ENCODE measurements at places on chromosomes 7 and 10.

DNA sequence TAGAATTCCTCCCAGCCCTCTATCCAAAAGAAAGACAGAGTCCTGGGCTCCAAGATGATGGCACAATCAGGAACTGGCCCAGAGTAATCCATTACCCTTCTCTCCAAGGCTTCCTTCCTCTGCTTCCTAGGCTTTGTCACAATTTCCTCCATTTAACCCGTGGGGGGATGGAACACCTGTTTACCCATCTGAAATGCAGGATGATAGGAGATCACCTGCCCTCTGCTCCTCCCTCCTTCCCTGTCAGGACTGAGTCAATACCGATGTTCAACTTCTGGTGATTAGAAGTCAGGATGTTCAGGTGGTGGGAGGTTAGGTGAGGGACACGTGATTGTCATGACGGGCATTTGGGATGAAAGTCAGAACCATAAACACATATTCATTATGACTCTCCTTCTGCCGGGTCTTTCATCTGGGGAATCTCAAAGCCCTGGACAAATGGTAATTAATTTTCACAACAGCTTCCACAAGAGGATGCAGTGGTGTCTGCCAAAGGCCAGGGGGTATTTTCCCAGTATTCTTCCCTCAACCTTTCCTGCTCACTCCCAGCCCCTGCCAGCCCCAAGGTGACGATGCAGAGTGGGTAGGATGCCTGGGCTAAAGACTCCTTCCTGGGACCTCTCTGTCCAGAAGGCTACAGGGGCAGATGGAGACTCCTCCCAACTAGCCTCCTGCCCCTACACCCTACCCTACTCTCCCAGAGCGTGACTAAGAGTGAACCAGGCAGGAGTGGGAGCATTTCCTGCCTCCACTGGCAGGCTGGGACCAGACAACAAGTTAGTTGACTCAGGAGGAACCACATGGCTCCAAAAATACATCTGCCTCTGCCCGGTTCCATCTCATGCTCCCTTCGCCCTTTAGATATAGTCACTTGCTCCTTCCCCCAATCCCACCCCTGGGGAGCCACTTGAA, 27.9 kb downstream of the DUSP5 start:
- DNase-seq: no peak

DNA sequence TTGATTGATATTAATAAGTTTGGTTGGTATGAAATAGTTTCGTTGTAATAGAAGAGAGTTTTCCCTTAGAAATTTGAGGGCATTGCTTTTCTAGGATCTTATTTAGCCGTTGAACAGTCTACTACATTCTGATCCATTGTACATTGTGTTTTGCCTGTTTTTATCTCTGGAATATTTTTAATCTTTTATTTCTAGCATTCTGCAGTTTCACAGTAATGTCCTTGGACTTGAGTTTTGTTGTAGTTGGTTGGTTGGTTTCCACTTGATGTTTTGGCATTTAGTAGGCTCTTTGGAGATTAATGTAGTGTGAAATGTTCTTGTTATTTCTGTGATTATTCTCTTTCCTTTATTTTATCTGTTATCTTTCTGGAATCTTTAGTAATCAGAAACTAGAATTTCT, 112.4 kb downstream of the CCSER2 start:
- DNase-seq: no peak

- no peak for DNase-seq
Measured at GRCh38 chr7:99392046-99392445, 16.4 kb downstream of the PDAP1 start.

DNA sequence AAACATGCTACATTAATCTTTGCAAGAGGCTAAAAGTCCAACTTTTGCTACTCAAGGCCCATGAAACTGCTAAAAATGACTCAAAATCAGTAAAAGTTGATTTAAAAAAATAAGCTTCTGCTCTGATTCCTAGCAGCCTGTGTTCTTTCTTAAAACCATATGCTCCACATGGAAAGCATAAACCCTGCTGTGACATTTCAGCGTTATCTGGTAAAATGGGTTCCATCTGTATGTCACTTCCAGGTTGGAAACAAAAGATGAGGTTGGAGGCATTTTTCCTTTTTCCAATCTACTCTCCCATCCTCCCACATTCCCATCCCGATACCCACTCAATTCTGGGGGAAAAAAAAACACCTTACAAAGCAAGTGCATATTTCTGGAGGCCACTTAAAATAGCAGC, 439.5 kb downstream of the NEBL start:
- DNase-seq: no peak

DNA sequence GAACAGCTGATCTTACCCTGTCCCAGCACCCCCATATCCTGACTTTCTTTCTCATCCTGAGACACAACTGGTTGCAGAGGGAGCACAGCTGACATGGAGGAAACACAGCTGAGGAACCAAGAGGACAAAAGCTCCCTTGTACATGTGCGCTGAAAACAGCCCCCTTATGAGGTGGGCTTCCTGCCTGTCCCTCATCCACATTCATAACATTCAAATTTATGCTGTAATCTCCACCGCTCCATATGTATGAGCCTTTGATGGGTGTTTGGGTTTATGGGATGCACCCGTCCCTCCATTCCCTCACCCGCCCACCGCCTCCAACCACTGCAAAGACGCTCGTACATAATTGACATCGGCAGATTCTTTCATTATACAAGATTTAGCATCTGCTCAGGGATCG, 49.6 kb upstream of the BTRC start:
- no peak for DNase-seq

- DNase-seq: no peak
Measured at GRCh38 chr10:91708174-91708861, 75.4 kb upstream of the PPP1R3C start.

GRCh38 chr10:68796605-68797004, 30.7 kb upstream of the STOX1 start:
- peak; percentile 16 for DNase-seq

- DNase-seq: peak; percentile 41
Measured at GRCh38 chr7:139598642-139599041, 75.2 kb downstream of the CLEC2L start.

DNA sequence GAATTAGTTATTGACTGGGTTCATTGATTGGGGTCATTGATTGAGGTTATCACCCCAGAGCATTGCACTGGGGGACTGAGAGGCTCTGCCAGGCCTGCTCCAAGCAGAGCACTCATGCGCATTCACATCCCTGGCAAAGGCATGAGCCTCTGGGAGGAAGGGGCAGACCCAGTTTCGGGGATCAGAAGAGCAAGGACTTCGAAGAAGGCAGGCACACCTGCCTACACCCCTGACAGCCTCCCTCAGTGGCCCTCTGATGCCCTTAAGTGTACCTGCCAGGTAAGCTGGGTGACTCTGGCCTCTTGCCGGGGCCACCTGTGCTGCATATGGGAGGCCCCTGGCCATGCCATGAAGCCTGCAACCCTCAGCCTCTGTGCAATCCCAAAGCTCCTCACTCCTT, 181.1 kb downstream of the PTPN20 start:
- no peak for DNase-seq

DNA sequence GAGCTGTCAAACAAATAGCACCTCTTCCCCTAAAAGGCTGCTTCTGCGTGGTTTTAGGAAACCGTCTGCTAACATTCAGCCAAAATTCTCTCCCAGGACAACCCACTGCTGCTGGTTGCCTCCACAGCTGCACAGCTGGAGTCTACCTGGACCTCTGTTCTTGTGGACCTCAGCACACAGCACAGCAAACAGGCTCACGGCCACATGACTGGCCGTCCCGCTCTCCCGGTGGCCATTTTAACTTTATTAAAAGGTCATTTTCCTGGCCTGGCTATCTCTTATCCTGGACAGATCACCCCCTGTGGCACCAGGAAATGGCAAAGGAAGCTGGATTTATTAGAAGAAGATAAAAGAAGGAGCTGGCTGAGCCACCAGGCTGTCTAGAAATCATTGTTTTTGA, 27.6 kb downstream of the SORBS1 start:
- no peak for DNase-seq

GRCh38 chr10:3772361-3773171, 12.4 kb downstream of the KLF6 start:
- DNase-seq: no peak

DNA sequence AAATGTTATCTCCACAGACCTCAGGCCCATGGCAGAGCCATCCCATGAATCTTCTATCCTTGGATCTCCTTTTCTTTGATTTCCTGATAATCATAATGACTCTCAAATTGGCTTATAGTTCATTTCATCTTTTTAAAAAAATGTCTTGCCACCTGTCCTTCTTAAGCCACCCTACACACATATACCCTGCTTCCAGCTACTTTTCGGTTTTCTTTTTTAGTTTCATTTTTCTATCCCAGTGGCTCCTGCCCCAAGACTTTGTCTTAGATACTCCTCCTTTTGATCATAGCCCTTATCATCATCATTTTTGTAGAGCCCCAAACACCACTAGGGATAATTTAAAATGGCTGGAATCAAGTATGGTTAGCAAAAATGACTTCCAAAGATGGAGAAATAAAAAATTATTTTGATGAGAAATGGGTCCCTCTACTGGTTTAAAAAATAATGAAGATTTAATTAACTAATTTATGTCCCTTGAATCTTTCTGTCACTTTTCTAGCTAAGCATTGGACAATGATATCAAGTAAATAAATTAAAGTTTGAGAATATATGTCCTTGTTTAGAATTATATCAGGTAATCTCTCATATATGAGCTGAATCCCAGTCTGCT, 277.3 kb upstream of the SEMA3D start:
- DNase-seq: no peak

- DNase-seq: no peak
Measured at GRCh38 chr10:98107644-98108430, 26.6 kb upstream of the R3HCC1L start.

DNA sequence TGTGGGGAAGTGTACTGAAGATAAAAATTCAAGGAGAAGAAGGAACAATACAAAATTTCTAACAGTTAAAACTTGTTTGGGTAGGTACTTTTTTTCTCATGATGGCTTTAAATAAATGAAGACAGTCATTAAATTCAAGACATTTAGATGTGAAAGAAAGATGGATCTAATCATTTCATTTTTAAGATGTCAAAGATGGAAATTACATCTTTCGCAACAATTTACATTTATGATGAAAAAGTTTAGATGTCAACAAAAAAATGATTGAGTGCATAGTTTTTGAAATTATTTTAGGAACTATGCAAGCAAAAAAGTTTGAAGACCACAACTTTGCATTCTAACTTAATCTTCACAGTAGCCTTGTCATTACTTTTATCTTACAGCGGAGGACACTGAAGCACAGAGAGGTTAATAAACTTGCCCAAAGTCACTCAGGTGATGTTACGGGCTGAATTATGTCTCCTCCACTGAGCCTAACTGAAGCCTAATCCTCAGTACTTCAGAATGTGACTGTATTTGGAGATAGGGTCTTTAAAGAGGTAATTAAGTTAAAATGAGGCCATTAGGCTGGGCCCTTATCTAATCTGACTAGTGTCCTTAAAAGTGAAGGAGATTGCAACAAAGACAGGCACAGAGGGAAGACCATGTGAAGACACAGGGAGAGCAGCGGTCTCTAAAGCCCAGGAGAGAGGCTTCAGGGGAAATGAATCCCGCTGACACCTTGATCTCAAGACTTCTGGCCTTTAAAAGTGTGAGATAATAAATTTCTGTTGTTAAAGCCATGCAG, 48.2 kb downstream of the VSTM4 start:
- DNase-seq: no peak

GRCh38 chr10:63384001-63384400, 81.8 kb downstream of the JMJD1C start:
- no peak for DNase-seq

GRCh38 chr10:28946479-28946878, 269.2 kb downstream of the BAMBI start:
- DNase-seq: no peak

- no peak for DNase-seq
Measured at GRCh38 chr10:126263006-126263676, 125.1 kb downstream of the ADAM12 start.

GRCh38 chr10:69088801-69089501, 1.0 kb downstream of the SRGN start:
- peak; percentile 52 for DNase-seq

DNA sequence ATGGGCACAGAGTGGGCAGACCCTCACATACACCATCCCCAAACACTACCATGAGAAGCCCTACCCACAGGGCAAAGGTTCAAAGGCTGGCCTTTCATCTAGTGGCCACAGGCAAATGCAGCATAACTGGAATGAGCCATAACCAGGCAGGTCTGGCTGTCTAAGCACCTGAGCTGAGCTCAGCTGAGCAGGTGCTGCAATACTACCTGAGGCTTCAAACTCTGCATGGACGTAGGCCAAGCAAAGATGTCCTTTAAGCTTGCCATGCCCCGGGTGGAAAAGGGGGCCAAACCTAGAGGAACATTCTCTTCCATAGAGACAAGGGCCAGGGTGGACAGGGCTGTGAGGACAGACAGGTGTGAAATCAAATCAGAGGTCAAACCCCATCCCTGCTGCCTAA, 65.3 kb upstream of the CAMK2B start:
- no peak for DNase-seq

DNA sequence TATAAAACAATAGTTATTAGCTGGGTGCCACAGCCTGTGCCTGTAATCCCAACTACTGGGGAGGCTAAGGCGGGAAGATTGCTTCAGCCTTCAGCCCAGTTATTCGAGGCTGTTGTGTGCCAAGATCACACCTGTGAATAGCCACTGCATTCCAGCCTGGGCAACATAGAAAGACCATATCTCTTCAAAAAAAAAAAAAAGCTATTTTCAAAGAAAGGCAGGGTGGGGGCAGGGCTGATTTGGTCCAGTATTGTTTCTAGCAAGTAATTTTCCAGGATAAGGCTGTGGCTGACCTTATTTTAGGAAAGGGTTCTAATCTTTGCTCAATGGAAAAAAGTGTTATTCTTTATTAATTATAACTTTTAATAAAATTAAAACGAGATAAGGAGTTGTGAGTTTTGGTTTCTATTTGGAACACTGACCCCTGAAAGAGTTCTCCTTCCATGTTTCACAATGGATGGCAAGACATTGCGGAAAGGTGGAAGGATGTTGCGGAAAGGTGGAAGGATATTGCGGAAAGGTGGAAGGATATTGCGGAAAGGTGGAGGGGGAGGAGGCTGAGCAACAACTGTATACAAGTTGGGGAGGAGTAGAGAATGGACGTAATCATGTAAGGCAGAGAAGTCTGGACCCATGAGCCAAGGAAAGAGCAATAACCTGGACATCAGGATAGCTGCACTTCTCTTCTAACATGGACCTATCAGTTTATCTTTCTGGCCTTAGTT, 1.5 kb upstream of the C1GALT1 start:
- no peak for DNase-seq
